ENCODE measurements at places on chromosomes 1 and 21.

- H3K36me3 ChIP-seq, result no peaks in the 10 kb centered on the region
- no peak overlapping the region for H3K4me3 ChIP-seq
- DNase-seq, result peak; percentile 57
These were observed 260.5 kb downstream of the PRDM2 start for GRCh38 chr1:13960375-13960987.

GRCh38 chr1:228487336-228488124 is at the start of gene RNF187:
Gene RNF187, plus strand, starts transcription at chr1:228487382.
- peak within 1 kb of the TSS; percentile 100 for H3K27ac ChIP-seq
- DNase-seq, result peak; percentile 75
- peaks cover 30% of the 10 kb centered on the region for H3K4me1 ChIP-seq
- peak within 1 kb of the TSS; percentile 98 for H3K4me3 ChIP-seq
- H3K27me3 ChIP-seq, result no peaks in the 10 kb centered on the region
- peaks cover 52% of the 10 kb centered on the region for H3K36me3 ChIP-seq

GRCh38 chr1:61504305-61504704 is 220.6 kb downstream of the TM2D1 start:
- no peak for DNase-seq
- no peak overlapping the region for H3K27ac ChIP-seq
- no peak overlapping the region for H3K4me3 ChIP-seq
- H3K36me3 ChIP-seq, result no peaks in the 10 kb centered on the region

GRCh38 chr1:220363196-220363837 is 91.1 kb upstream of the RAB3GAP2 start:
- H3K27me3 ChIP-seq, result peaks cover 36% of the 10 kb centered on the region
- DNase-seq, result no peak
- H3K36me3 ChIP-seq, result peaks cover 2% of the 10 kb centered on the region
- no peak overlapping the region for H3K27ac ChIP-seq
- no peaks in the 10 kb centered on the region for H3K4me1 ChIP-seq

- DNase-seq, result no peak
- peaks cover 56% of the 10 kb centered on the region for H3K27me3 ChIP-seq
- H3K36me3 ChIP-seq, result no peaks in the 10 kb centered on the region
- H3K4me1 ChIP-seq, result peaks cover 10% of the 10 kb centered on the region
These were observed 34.6 kb upstream of the SLC45A1 start for GRCh38 chr1:8283058-8283884.

DNA sequence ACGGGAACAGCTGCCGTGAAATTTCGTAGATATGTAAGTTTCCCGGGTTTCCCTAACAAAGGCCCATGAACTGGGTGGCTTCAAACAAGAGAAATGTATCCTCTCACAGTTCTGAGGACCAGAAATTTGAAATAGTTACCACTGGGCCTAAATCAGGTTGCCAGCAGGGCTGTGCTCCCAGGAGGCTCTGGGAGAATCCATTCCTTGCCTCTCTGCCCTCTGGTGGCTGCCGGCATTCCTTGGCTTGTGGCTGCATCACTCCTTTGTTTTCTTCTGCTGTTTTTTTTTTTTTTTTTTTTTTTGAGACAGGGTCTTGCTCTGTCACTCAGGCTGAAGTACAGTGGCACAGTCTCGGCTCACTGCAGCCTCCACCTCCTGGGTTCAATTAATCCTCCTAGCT is 23.7 kb downstream of the UMODL1 start:
- no peak overlapping the region for H3K27ac ChIP-seq
- H3K4me1 ChIP-seq, result peaks cover 2% of the 10 kb centered on the region
- H3K36me3 ChIP-seq, result no peaks in the 10 kb centered on the region
- DNase-seq, result no peak

DNA sequence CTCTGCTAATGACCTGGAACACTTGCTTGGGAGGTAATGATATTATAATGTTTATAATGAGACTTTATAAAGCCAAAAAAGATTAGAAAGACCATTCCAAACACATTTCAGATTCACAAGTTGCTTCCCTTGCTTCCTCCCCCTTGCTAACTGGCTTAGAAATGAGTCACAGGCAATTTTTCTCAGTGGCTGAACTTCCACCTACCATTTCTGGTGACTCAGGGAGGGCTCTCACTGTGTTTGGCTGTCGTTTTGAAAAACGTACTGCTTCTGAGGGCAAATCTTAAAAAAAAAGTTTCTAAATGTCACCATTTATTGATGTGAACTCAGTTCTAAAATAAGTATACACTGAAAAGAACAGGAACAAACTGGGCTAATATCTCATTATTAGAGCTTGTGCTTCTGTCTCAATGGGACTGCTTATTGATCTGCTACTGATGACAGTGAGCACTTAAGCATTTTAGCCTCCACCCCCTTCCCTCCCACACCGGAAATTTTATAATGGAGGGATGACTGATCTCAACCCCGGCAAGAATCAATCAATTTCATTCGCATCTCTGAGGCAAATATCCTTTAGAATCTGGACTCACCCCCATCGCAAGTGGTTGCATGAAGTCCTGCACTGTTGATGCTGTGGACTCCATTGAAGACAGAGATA is 278.3 kb downstream of the KCTD3 start:
- no peaks in the 10 kb centered on the region for H3K27me3 ChIP-seq
- no peak for DNase-seq
- H3K4me1 ChIP-seq, result no peaks in the 10 kb centered on the region
- H3K4me3 ChIP-seq, result no peak overlapping the region
- no peak overlapping the region for H3K27ac ChIP-seq
- no peaks in the 10 kb centered on the region for H3K36me3 ChIP-seq

All from effector memory CD8-positive, alpha-beta T cell (primary cell).